ENCODE measurements at places on chromosomes 1 and 21.

DNA sequence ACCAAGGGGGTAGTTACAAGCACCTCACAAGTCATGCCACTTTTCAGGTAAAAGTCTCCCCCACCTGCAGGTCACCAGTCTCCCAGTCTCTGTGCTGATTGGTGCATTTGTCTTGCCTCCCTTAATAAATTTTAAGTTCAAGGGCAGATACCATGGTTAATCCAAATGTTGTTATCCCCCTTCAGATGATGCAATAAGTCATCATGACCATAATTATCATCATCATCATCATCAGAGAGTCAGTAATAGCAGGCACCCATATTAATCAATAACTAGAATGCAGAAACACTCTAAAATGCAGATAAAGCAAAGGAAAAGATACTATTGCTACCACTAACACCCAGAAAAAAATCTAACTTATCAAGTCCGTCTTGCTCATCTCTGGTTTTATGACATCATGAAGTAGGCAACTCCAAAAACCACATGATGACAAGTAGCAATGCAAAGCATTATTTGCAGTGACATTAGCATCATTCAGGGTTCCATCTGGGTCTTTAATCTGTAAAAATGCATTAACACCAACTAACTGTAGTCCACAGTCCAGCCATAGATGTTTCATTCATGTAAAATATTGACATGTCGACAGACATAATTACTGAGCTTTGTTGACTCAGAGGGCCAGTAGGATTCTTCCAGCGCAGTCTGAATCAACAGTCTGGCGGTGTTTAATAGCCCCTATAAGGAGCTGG is 492.0 kb upstream of the RUNX1 start:
- no peak for DNase-seq

DNA sequence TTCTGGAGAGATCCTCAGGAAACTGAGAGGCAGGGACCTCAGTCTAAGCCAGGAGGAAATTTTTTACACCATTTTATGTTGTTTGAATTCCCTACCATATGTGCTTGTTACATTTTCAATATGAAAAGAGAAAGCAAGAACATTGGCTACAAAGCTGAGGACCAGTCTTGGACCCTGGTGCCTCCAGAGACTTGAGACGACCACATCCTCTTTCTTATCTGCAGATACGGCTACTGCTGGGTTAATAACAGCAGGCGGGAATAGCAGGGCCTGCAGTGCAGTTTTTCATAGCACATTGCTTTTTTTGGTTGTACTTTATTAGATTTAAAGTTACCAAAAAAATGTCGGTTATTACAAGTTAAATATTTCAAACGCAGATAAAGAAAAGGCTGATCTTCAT is 3.9 kb downstream of the KDM4A start:
- no peak for DNase-seq

GRCh38 chr1:8714173-8714572 is 103.3 kb downstream of the RERE start:
- no peak for DNase-seq

DNA sequence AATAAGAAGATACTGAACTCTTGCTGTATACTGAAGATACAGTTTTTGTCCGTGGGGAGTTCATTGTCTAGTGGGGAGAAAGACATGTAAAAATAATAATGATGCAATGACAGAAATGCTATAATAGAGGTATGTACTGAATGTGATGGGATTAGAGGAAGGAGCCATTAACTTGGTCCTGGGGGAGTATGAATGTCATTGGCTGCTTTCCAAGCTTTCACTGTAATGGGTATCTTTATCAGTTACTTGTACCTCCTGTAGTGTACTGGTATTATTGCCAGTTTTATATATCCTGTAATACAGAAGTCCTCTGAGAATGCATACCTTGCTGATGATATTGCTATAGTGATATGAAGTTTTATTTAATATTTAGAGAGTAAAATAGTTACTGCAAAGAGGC is 7.4 kb downstream of the BTBD8 start:
- no peak for DNase-seq

DNA sequence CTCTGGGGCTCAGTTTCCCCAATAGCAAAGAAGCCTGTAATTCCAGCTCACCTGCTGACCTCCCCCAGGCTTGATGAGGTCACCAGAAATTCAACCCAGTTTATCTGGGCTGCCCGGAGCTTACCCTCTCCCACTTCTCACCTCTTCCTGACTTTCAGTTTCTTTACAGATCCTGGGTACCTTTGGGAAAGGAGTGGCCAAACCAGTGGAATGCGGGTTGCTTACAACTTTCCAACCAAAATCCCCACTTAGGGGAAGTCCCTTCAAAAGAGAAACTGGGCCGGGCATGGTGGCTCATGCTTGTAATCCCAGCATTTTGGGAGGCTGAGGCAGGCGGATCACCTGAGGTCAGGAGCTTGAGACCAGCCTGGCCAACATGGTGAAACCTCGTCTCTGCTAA is 5.9 kb upstream of the MARCKSL1 start:
- no peak for DNase-seq

DNA sequence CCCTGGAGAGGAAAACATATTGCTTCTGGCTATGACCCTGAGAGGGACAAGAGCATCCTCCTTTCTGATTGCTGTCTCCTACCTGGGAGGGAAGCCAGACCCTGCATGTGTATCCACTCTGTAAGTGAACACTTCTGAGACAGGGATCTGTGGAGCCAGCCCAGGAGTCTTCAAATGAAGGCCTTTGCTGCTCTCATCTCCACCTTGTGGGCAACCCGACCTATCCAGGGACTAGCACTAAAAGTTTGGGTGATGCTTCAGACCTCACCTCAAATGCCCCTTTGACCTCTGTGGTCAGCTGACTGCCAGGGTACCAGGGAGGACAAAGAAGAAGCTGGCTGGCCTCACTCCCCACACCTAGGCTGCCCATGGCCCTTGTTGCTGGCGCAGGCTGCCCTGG is 64.7 kb downstream of the KCND3 start:
- DNase-seq, result no peak

DNA sequence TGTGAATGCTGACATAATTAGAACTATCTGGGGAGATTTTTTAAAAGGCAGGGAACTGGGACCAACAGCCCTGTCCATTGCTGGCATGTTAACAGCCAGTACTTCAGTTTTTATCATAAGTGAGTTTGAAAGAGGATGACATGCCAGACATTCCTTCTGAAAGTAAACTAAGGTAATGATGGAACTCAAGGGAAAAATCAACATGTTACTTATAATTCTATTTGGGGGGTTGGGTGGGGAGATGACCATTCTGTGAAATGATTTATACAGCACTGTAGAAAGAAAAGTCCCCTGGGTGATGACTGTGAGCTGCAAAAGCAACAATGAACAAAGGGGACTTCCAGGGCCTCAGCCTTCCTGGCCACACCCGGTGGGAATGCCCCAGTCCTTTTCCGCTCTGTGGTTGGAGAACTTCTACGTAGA is 5.4 kb upstream of the LAMC2 start:
- DNase-seq, result no peak

GRCh38 chr1:206094024-206094423 is 23.2 kb downstream of the AVPR1B start:
- DNase-seq, result no peak

- no peak for DNase-seq
Measured at GRCh38 chr21:40300300-40300699, 433.1 kb downstream of the PCP4 start.

DNA sequence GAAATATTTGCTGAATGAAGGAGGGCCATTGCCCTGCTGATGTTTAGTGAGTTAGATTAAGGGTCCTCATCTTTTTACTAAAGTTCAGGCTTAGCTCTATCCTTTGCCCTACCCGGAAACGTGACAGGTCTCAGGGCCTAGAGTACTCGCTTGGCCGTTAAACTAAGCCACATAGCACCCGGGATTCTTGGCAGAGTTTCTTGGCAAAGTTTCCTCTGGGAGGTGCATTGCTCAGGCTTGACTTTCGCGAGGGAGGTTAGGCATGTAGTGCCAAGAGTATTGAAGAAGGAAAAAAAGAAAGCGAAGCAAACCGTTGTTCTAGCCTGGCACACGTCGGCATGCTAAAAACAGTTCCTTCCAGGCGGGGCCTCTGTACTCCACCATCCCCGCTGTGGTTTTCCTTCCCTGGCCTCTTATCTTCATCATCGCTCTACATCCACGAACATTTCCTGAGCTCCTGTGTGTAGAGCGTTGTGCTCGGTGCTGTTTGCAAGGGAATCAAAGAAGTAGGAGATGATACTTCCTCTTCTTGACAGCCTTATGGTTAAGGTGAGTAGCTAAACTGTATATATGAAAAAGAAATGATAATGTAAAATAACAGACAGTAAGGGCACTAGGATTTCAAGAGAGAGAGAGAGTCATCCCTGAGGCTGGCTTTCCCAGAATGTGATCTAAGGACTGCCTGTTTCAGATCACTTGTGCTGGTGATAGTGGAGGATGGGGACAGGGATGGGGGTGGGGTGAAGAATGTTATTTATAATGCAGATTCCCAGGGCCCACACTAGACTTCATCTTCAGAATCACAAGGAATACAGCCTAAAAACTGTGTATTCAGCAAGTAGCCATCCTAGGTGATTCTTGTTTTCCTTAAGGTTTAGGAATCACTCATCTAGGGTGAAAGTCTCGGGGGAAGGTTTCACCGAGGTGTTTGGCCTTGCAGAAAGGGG is 18.8 kb downstream of the RNF220 start:
- no peak for DNase-seq

DNA sequence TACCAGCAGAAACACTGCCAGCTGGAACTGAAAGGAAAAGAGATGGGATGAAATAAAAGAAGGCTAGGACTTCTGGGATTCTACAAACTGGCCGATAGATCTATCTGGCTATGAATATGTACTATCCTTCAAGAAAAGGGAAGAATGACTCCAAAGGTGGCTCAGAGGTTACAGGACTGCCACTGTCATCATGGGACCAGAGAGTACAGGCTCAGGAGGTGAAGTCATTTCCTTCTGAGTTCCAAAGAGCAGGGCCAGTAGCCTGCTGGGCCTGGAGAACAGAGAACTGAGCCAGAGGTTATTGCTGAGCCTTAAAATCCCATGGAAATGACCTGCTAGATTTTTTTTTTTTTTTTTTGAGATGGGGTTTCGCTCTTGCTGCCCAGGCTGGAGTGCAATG is 27.6 kb downstream of the ZNF496 start:
- no peak for DNase-seq

DNA sequence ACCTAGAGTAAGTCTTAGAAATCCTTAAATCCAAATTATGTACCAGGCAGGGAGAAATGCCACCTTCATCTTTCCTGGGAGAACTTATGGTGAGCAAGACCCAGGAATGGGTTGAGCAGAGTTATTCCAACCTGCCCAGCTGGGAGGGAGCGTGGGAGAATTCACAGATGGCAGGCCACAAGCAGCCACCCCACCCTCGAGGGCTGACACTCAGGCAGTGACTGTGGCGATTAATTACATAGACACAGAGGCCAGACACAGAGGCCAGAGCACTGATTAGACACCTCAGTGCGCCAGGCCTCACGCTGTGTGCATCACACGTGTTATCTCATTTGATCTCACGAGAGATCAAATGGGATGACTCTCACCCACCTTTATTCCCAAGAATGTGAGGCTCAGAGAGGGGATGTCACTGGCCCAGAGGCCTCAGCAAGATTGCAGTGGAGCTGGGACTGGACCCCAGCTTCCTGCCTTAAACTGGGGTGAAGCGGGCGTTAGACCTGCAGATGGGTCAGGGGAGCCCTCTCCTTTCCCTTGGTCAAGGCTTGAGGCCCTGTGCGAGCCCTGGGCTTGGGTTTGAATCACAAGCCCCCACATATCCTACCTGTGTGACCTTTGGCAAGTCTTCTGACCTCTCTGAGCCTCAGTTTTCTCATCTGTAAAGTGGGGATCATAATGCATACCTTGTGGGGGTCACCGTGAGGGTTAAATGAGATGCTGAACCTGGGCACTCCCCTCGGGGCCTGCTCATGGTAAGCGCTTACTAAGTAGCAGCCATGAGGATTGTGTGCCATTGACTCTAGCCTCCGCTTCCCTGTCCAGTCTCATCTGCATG is 28.8 kb upstream of the PADI4 start:
- DNase-seq, result no peak

DNA sequence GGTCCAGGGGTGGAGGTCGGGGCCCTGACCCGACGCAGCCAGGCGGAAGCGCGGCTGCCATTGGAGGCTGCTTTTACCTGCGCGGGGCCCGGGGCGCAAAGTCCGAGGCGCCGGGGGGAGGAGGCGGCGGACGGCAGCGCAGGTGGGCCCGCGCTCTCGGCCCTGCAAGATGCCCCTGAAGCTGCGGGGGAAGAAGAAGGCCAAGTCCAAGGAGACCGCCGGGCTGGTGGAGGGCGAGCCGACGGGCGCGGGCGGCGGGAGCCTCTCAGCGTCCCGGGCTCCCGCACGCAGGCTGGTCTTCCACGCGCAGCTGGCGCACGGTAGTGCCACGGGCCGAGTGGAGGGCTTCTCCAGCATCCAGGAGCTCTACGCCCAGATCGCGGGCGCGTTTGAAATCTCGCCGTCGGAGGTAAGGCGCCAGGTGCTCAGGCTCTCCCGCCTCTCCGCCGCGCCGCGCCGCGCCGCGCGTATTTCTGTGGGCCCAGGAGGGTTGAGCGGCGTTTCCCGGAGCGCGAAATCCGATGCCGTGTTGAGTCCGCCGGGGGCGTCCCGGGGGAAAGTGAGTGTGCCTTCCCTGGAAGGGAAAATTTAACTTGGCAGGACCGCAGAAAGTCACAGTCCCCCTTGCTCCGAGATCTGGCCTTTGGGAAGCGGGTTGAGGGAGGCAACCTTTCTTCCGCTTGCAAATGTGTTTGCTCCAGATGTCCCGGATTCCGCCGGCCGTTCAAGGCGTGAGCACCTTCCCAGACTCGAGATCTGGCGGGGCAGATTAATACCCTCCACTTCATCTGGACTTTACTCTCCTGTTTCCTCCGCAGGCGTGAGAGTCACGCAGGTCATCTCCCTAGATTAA is at the start of gene GIPC2:
Gene GIPC2, plus strand, starts transcription at position 41 of the 853 bp plus-strand sequence. Its CDS starts 129 bp downstream, at position 170.
- DNase-seq, result peak; percentile 4

DNA sequence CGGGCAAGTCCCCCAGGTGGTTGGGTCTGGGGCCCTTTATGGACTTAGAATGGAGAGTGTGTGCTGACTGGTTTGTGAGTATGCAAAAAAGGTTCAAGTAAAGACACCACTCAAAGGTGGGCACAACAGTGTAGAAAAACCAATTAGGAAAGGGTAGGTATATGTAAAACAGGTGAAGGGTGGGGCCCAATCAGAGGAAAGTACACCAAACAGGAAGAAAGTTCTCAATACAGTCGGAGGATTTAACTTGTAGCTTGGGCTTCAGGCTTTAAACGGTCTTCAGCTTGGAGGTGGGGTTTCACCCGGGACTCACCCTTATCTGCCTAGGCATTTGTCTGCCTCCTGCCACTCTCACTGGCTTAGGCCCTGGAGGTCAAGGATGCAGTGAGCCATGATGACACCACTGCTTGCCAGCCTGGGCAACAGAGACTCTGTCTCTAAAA is 6.8 kb upstream of the PUM1 start:
- DNase-seq, result no peak

- DNase-seq, result peak; percentile 32
Measured at GRCh38 chr1:180954005-180954800, 41.5 kb downstream of the KIAA1614 start.

DNA sequence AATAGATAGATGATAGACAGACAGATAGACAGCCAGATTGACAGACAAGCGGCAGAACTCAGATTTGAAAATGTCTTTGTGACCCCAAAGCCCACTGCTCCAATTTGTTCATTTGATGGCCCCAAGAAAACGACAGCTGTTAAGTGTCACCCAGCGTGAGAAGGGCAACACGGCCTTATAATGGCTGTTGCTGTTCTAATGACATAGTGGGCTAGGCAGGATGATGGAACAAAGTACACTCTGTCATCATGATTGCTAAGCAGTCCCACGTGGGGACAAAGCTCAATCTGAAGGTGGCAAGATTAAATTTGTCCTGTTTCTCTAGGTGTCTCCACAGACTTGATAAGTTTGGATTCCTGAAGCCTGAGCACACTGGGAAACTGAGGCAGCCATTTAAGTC is 112.9 kb downstream of the DAB1 start:
- DNase-seq, result no peak

- DNase-seq, result no peak
Measured at GRCh38 chr1:234272656-234273312, 100.5 kb upstream of the COA6 start.
